ENCODE measurements at places on chromosomes 11 and 22.
A peak's percentile ranks its signal among the peaks of the same experiment; 100 is the strongest.

- peak; percentile 34 for DNase-seq
Measured at GRCh38 chr11:130330101-130330684, 15.5 kb upstream of the ZBTB44 start.

- peak; percentile 68 for DNase-seq
Measured at GRCh38 chr11:133947321-133947756, 9.4 kb downstream of the IGSF9B start.

- DNase-seq = no peak
Measured at GRCh38 chr22:34380532-34380931, 460.3 kb upstream of the LARGE1 start.

- DNase-seq = no peak
Measured at GRCh38 chr22:25489947-25490346, 74.5 kb upstream of the GRK3 start.

GRCh38 chr11:18312663-18313420, 9.1 kb downstream of the HPS5 start:
- no peak for DNase-seq

All from A673 (cell line).